ENCODE measurements at places on chromosomes 4 and X. TPM values are rescaled to one million over a fixed set of nuclear protein-coding genes. Genes with fewer than 3 reads are reported as not detected.

- no peak for DNase-seq
Observed at GRCh38 chr4:8108261-8108660, 50.4 kb downstream of the ABLIM2 start.

DNA sequence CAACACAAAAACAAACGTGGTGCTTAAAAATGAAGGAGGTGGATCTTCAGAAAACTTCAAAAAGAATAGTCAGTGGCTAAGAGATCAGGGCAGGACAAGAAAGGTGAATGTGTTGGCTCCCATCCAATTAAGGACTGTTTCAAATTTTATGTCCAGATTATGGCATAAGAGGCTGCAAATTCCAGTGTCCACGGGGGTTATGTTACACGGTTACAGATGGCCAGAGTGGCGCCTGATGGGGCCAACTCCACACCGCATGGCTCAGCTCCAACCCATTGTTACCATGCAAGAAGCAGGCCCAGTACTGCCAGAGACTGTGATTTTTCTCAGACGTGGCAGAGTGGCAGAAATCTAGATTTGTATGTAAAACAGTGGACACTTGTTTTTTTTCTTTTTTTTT lies 168.4 kb upstream of the TENM3 start:
- DNase-seq, result no peak

Gene SCML2
- 13.1 TPM for polyA plus RNA-seq

- DNase-seq, result no peak
Observed at GRCh38 chr4:169840554-169840953, 82.8 kb upstream of the HPF1 start.

DNA sequence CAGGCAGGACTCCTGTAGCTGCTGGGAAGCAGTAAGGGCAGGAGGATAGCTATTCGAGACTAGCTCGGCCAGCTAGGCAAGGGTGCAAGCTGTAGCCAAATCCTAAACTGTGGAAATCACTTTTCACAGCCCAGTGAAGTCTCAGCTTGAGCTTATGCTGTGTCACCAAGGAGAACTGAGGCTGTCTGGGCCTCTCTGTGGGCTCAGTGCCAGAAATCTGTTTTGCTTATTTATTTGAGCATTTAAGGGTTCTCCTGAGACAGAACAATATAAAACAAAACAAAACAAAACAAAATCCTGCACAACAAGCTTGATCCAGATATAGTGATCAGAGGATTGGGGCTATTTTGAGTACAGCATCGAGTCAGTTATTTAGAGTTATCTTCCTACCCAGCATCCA lies 97.5 kb downstream of the FANCB start:
- peak; percentile 18 for DNase-seq

GRCh38 chr4:183563874-183564273 lies 59.0 kb downstream of the ING2 start:
- DNase-seq, result no peak

- no peak for DNase-seq
Observed at GRCh38 chrX:21745756-21746155, 12.2 kb downstream of the SMPX start.

- no peak for DNase-seq
Observed at GRCh38 chr4:138875891-138876608, 139.5 kb upstream of the NOCT start.

Gene ADH1C
- 77.4 TPM for polyA plus RNA-seq

Gene PLP1
- 7.2 TPM for polyA plus RNA-seq

DNA sequence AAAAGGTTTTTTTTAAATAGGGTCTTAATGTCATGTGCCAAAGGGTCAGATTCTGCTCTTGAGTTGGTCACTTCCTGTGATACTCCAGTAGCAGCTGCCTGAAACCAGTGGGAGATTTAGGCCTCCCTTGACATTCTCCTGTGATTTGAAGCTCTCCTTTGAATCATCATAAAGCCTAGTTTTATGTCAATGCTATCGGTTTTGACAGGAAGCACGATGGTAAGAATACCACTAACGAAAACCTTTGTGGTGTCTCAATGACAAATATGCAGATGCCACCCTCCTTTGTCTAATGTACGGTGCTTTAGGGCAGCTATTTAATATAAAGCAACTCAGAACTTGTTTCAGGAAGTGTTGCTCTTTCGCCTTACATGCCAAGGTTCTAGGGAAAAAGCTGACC lies 44.2 kb downstream of the CCNI start:
- no peak for DNase-seq

DNA sequence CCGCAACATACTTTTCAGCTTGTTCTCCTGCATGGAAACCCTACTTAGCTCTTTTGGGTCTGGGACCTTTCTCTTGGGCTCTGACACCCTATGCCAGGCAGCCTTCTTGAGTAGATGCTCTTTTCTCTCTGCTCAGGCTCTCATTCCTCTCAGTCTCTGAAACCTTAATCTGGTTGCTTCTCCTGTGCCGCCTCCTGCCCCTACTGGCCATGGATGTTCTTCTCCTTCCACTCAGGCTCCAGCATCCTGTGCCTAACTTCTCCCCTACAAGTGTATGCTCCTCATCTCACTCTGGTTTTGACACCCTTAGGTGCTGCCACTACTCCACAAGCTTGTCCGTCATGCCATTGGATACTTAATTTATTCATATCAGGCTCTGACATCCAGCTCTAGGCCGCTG lies 15.2 kb downstream of the BLTP1 start:
- no peak for DNase-seq

DNA sequence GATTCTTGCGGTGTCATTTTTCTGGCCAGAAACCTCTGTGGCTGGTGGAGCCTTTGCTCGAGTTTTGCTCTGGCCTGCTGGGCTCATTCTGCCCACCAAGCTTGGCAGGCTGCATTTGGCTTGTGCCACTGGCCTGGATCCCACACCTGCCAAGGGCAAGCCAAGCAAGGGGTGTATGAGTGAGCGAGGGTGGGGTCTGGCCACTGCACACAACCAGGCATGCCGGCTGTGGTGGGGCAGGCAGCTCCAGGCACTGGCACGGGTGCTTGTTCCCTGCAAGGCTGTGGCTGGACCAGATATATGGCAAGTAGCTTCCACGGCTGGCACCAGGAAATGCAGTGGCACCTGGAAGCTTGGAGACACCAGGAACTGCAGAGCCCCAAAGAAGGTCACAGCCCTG lies 68.6 kb upstream of the PPP3CA start:
- no peak for DNase-seq

DNA sequence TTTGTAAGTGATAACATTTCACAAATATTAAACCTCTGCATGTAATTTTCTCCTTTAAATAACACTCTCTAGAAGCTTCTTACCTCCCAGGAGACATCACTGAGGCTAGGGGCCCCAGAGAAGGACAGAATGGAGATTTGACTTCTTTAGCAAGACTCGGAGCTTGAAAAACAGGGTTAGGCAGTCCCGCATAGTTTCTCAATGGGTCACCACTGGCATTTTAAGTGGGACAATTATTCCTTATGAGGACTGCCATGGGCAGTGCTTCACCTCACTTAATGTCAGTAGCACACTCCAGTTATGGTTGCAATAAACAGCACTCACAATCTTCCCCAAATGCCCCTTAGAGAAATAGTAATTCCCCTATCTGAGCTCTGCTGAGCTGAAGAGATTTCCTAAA lies 66.7 kb upstream of the NOCT start:
- no peak for DNase-seq

GRCh38 chrX:118503260-118504041 lies 7.8 kb downstream of the DOCK11 start:
- DNase-seq, result no peak

Gene VSIG4
- polyA plus RNA-seq, result 5.7 TPM

Gene ASMT
- 0.10 TPM for polyA plus RNA-seq

Gene TACC3
- polyA plus RNA-seq, result 67.3 TPM
